ENCODE measurements at places on chromosomes 13 and 19. TPM values are rescaled to one million over a fixed set of nuclear protein-coding genes. Genes with fewer than 3 reads are reported as not detected.

The EVI5L gene
- 20.8 TPM for total RNA-seq

GRCh38 chr19:54029301-54029700, 34.4 kb downstream of the VSTM1 start:
- H3K36me3 ChIP-seq = no peaks in the 10 kb centered on the region
- H3K27me3 ChIP-seq = peaks cover 8% of the 10 kb centered on the region
- H3K4me3 ChIP-seq = no peak overlapping the region
- H3K27ac ChIP-seq = no peak overlapping the region

GRCh38 chr13:46858776-46859175, 38.1 kb downstream of the HTR2A start:
- no peak overlapping the region for H3K27ac ChIP-seq
- no peaks in the 10 kb centered on the region for H3K36me3 ChIP-seq
- no peak for DNase-seq
- no peaks in the 10 kb centered on the region for H3K4me1 ChIP-seq

GRCh38 chr13:37344056-37344455, 238.6 kb upstream of the CSNK1A1L start:
- no peaks in the 10 kb centered on the region for H3K36me3 ChIP-seq
- H3K27me3 ChIP-seq = no peaks in the 10 kb centered on the region
- DNase-seq = no peak
- H3K27ac ChIP-seq = no peak overlapping the region
- H3K4me3 ChIP-seq = no peak overlapping the region

- H3K4me3 ChIP-seq = peak overlapping the region; percentile 49
- H3K27ac ChIP-seq = peak overlapping the region; percentile 72
- DNase-seq = peak; percentile 84
- H3K4me1 ChIP-seq = peaks cover 5% of the 10 kb centered on the region
- no peaks in the 10 kb centered on the region for H3K27me3 ChIP-seq
- no peaks in the 10 kb centered on the region for H3K36me3 ChIP-seq
These were observed 5.3 kb upstream of the GPR4 start for GRCh38 chr19:45607071-45608029.

DNA sequence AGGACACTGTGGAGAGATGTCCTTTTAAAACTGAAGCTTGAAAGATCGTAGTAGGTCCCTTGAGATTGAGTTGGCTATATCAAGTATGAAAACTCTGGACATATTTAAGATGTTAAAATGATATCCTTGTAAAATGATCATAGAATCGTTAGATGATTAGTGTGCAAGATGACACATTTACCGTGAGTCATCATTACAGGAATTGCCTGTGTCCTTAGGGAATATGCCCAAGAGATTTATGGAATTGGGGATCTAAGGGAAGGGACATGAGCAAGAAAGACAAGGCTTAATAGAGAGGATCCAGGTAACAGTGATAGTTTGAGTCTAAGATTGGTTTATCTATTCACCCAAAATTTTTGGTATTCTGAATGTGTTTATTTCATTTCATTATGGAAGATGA, 233.7 kb downstream of the GPC5 start:
- DNase-seq = no peak
- H3K36me3 ChIP-seq = no peaks in the 10 kb centered on the region
- no peak overlapping the region for H3K4me3 ChIP-seq
- no peak overlapping the region for H3K27ac ChIP-seq

The ZNF266 gene
- total RNA-seq = 22.6 TPM

The TTC9B gene
- 0.32 TPM for total RNA-seq

DNA sequence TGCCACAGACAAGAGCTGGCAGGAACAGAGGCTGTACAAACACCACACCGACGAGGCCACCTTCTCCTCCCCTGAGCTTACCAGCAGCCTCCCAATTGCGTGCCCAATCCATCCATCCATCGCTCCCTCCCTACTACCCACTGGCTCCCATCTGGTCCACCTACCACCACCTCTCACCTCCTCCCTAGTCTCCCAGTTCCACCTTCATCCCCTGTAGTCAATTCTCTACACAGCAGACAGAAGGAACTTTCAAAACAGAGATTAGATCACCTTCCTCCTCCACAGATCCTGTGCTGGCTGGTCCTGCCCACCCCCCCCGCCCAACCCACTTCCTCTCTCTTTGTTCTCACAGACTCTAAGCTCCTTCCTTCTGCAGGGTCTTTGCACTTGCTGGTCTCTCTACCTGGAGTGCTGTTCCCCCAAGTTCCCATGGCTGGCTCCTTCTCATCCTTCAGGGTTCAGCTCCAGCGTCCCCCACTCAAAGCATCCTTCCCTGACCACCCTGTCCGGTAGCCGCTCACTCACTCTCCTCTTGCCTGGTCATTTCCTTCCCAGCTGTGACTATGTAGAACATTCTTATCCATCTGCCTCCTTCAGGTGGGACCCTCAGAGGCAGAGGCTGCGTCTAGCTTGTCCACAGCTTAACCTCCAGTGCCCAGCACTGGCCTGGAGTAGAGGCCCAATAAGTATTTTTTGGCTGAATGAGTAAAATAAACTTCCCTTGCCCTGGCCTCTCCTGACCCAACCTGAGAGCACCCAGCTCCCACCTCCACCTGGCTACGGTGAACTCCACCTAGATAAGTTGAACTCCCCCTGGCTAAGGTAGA, 23.0 kb downstream of the PIN1 start:
- DNase-seq = no peak
- no peaks in the 10 kb centered on the region for H3K36me3 ChIP-seq
- H3K27ac ChIP-seq = no peak overlapping the region
- H3K4me1 ChIP-seq = no peaks in the 10 kb centered on the region
- no peak overlapping the region for H3K4me3 ChIP-seq

- DNase-seq = no peak
- no peaks in the 10 kb centered on the region for H3K27me3 ChIP-seq
- no peak overlapping the region for H3K4me3 ChIP-seq
- no peak overlapping the region for H3K27ac ChIP-seq
- H3K36me3 ChIP-seq = no peaks in the 10 kb centered on the region
- no peaks in the 10 kb centered on the region for H3K4me1 ChIP-seq
These were observed 24.0 kb downstream of the UTP14C start for GRCh38 chr13:52048516-52048915.

The CEACAM20 gene
- total RNA-seq = not detected
